NCI-H2107 (cell line): ENCODE measurements at places on chromosomes 13 and 19.

GRCh38 chr13:66359910-66360552 lies 870.1 kb downstream of the PCDH9 start:
- DNase-seq, result no peak

- DNase-seq, result no peak
Measured at GRCh38 chr13:64186503-64187250, 2771.0 kb upstream of the PCDH20 start.

GRCh38 chr19:31498781-31499180 lies 149.5 kb upstream of the TSHZ3 start:
- DNase-seq, result no peak

DNA sequence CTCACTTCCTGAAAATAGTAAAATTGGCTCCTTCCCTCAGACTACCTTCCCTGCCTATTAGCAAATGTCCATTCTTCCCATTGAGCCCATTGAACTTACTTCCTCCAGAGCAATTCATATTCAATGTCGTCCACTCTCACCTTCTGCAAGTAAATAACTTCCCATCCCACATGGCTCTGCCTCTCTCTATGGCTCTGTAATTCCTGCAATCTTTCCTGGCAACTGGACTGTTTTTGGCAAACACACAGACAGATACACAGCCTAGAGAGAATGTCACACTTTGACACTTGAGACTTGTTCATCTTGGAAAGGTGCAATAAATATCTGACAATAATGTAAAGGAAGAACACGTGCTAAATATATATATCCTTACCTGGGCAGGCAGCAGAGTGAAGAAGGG lies 18.3 kb downstream of the UQCRFS1 start:
- DNase-seq, result no peak

DNA sequence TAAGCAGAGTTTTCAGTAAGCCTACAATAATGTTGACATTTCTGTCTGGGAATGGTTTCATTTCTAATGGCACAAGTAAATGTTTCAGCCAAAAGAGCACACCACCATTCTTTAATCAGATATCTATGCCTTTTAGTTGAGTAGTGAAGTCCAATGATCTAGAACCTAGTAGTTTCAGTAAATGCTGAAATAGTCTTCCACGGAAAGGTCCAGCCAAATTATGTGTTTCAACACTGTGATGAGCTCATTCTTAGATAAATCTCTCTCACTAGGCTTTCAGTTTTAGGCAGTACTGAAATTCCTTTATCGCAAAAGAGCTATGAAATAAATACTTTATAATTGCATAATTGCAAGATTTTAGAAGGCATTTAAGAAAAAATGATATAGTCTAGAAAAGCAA lies 816.8 kb upstream of the PCDH9 start:
- DNase-seq, result no peak

DNA sequence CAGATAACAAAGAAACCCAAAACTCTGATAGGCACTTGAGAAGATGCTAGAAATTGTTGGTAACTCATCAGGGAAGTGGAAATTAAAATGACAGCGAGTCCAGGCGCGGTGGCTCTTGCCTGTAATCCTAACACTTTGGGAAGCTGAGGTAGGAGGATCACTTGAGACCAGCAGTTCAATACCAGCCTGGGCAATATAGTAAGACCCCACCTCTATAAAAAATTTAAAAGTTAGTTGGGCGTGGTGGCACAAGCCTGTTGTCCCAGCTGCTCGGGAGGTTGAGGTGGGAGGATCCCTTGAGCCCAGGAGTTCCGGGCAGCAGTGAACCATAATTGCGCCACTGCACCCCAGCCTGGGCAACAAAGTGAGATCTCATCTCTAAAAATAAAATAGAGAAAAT lies 2.6 kb upstream of the RYR1 start:
- no peak for DNase-seq

- no peak for DNase-seq
Measured at GRCh38 chr19:55256562-55257460, 2.0 kb downstream of the PPP6R1 start.

GRCh38 chr19:52453324-52454094 lies at the start of gene ZNF578:
Gene ZNF578, plus strand, starts transcription at chr19:52453553. Its CDS starts 48,293 bp downstream, at chr19:52501846.
- no peak for DNase-seq

- DNase-seq, result no peak
Measured at GRCh38 chr19:36719687-36720556, 32.5 kb downstream of the ZNF567 start.

DNA sequence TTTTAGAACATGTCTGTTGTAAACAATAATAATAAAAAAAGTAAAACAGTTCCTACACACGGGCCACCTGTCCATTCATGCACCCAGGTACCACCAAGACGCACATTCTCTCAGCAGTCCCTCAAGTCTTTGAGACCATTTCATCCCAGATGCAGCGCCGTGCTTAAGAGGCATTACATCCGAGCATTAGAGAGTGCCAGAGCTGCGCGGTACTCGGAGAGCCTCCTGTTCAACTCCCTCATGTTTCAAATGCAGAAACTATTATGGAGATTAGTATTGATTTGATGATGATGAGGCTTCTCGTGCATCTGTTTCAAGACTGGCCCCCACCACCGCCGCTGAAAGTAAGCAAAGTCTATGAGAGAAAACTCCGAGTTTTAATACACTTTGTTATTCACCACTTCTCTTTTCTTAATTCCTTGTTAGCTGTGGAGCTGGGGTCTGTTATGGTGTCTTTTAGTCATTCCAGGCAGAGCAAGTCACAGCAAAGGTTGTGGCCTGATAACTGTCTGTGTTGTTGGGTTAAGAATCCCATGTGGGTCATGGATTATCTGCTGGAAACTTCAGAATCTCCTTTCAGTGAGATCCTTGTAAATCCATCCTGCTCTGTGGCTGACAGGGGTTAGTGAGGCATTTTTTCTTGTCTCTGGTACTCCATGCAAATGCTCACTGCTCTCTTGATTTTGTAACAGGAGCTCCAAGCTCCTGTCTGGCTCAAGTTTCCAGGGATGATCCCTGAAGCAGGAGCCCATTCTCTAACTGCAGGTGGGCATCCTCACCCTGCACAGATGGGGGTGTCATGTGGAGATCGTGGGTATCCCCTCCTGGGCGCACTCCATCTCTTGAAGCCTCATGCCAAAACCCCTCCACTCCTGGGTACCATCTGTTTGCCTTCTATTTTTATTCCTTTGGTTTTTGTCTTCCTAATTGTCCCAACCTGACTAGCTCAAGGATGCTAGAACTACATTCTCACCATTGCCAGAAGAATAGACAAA lies 74.9 kb upstream of the MTIF3 start:
- DNase-seq, result no peak

- DNase-seq, result no peak
Measured at GRCh38 chr19:10625762-10626138, 397 bp downstream of the SLC44A2 start.

GRCh38 chr19:18460900-18461299 lies 23.0 kb upstream of the ISYNA1 start:
- no peak for DNase-seq

- DNase-seq, result no peak
Measured at GRCh38 chr19:32302778-32303177, 42.6 kb upstream of the ZNF507 start.

GRCh38 chr13:39960191-39960590 lies 304.7 kb downstream of the COG6 start:
- DNase-seq, result no peak

- DNase-seq, result no peak
Measured at GRCh38 chr19:49150106-49150943, 4.9 kb downstream of the HRC start.

- DNase-seq, result no peak
Measured at GRCh38 chr19:16627928-16628182, 149 bp downstream of the MED26 start.
